ENCODE measurements at places on chromosomes 13 and 19.

DNA sequence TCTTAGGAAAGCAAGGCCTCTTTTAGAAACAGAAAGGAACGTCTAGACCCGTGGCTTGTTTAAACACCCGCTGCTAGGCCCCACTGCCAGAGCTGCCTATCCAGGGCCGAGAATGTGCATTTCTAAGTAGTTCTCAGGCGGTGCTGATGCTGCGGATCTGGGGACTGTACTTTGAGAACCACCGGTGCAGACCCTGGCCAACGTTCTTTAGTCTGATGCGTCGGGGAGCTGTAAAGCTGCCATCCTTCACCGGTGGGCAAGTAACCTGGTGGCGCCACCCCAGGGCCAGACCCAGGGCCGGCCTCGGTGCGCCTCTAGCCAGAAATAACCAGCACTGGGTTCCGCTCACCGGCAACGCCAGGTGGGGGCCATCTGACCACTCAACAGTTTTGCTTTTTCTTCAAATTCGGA lies 47.1 kb downstream of the TGDS start:
- peak; percentile 40 for DNase-seq

DNA sequence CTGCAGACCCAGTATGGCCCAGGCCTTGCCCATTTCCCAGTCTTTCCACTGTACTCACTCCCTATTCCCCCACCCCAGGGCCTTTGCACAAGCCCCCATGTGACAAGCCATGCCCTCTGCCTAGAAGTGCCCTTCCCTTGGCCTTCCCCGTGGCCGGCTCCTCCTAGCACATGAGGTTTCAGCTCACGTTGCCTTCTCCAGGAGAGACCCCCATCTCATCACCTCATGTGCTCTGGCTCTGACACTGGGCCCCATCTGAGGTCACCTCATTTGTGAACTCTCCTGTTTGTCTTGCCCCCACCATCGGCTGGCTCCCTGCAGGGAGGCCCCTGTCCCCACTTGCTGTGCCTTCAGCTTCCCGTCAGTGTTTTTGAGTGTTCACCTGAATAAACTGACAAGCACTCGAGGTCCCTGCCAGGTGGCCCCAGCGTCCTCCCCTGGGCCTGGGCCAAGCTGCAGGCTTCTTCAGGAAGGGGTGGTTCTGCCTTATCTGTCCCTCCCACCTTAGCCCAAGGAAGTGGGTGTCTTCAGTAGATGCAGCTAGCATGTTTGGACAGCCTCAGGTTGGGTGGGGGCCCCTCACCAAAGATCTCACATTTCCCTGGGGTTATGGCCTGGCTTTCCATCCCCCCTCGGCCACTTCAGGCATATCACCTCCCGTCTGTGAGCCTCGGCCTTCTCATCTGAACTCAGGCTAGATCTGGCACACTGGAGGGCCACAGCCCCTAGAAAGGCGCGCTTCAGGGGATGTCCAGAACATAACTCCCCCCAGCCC lies 3.8 kb upstream of the SLC25A42 start:
- DNase-seq: no peak

DNA sequence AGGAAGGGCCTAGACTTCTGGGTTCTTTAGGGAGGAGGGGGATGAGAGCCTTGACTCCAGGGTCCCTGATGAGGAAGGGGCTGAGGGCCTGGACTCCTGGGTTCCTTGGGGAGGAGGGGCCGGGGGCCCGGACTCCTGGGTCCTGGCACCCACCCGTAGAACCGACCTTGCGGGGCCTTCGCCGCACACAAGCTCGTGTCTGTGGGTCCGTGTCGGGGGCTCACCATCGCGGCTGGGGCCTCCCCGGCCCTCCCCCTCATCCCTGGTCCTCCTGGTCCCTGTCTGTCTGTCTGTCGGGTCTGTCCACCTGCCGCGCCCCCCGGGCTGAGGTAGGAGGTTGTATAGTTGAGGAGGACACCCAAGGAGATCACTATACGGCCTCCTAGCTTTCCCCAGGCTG lies 662 bp upstream of the SPACA6 start:
- DNase-seq: no peak

GRCh38 chr13:73411067-73411809 lies 352.4 kb downstream of the KLF5 start:
- no peak for DNase-seq

DNA sequence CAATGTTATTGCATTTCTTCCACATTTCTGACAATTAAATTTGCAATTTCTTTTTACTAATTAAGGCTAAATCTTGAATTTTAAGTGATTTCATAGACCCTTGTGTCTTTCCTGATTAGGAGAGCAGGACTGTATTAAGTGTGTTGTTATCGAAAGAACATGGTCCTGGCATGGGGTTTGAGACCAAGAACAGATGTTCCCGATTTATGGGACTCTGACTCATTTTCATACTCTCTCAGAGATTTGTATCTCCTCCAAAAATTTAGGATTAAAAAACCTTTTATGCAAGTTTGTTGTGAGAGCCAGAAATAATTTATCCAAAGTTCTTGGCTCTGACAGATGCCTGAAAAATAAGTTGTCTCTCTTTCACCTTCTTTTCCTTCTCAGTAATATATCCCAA lies 589.3 kb upstream of the ARGLU1 start:
- DNase-seq: no peak
